ENCODE measurements at places on chromosomes 5 and 9.
A peak's percentile ranks its signal among the peaks of the same experiment; 100 is the strongest.

DNA sequence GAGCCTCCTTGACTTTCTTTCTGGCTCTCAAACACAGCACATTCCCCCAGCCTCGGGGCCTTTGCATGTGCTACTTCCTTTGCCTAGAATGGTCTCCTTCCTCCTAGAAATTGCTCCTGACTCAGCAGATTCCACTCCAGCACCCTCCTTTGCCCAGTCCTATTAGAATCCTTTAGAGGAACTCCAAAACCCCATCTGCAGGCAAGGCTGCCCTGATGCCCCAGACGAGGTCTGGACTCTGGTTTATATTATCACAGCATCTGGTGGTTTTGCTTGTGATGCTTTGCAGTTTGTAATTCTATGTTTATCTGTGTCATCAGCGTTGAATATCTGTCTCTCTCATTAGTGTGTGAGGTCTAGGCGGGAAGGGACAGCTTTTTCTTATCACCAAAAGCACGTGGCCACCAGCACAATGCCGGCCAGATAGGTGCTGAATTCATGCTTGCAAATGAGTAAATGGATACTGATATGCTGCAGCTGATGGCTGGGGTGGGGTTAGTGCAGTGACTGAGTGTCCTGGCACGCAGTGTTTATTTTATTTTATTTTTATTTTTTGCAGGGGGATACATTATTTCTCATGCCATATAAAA, 30.0 kb upstream of the ANKH start:
- no peak for DNase-seq

- DNase-seq, result no peak
Observed at GRCh38 chr5:56130664-56131063, 102.5 kb downstream of the ANKRD55 start.

- DNase-seq, result no peak
Observed at GRCh38 chr5:43774881-43775399, 172.0 kb downstream of the NNT start.

GRCh38 chr9:110049699-110050450, 158.1 kb downstream of the C9orf152 start:
- DNase-seq, result no peak

- no peak for DNase-seq
Observed at GRCh38 chr5:150061538-150061995, 24.8 kb downstream of the CSF1R start.

GRCh38 chr5:158382473-158382872, 523.5 kb upstream of the CLINT1 start:
- peak; percentile 65 for DNase-seq

- DNase-seq, result no peak
Observed at GRCh38 chr9:84858364-84858763, 188.8 kb downstream of the NTRK2 start.

- DNase-seq, result no peak
Observed at GRCh38 chr5:131021646-131022045, 143.4 kb downstream of the HINT1 start.

- DNase-seq, result no peak
Observed at GRCh38 chr5:1919209-1919566, 36.5 kb upstream of the IRX4 start.

- no peak for DNase-seq
Observed at GRCh38 chr5:110053824-110054223, 364.1 kb downstream of the MAN2A1 start.

GRCh38 chr5:60209146-60209840, 315.8 kb upstream of the PDE4D start:
- DNase-seq, result no peak

DNA sequence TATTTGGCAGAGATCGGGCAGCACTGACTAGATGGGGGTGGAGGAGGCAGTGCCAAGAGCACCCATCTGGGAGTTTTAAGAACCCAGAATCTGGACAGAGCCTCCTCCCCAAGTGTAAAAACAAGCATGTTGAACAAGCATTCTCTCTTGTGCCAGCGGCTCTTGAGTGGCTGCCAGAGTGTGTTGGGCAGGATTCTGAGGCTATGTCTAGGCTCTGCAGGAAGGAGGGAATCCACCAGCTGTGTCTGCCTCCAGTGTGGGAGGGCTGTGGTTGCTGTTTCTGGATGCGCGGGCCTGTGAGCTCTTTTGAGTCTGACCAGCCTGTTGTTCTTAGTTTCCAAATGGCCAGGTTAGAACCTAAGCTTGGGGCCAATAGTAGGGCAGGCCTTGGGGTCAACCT, 39.8 kb downstream of the HMCN2 start:
- no peak for DNase-seq

DNA sequence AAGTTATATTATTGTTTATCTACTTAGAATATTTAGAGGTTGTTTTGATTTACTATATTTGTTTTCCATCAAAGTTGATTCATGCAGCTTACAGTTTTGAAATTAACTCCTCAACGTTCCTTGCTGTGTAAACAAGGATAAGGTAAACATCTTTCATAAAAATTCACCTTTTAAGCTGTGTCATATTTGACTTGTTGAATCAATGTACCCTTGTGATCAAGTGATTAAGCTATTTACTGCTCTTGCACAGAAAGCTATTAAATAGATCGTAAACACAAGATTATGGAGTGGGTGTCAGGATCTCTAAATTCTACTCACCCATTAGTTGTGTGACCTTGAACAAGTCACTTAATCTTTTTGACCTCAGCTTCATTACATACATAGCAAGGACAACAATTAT, 2054.0 kb upstream of the NUDT12 start:
- no peak for DNase-seq

- no peak for DNase-seq
Observed at GRCh38 chr5:83009408-83009807, 67.8 kb downstream of the TMEM167A start.

GRCh38 chr5:62489471-62489870, 76.9 kb downstream of the IPO11 start:
- DNase-seq, result no peak

- no peak for DNase-seq
Observed at GRCh38 chr9:132166599-132166998, 4.7 kb downstream of the NTNG2 start.

DNA sequence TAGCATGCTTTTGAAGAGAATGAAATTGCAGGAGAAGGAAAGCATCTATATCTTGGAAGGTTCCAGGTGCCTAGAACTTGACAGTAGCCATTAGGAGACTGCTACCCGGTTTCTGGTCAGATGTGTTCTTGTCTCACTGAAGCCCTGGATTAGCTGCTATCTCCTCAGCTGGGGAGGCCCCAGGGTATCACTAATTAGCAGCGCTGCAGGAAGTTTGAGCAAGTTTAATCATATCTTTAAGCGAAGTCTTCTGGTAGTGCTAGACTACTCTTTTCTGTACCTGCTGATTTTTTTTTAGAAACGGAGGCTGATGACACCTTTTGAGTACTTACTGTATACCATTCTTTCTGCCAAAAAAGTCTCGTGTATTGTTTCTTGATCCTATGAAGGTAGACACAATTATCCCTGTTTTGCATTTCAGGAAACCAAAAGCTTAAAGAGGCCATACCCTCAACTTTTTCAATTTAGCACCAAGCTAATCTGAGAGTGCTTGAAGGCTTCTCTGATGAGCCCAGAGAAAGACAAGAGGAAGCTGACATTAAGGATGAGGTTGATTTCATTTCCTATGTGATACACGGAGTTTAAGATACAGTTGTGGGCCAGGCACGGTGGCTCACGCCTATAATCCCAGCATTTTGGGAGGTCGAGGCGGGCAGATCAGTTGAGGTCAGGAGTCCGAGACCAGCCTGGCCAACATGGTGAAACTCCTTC, 201.3 kb downstream of the ARHGAP26 start:
- DNase-seq, result no peak

GRCh38 chr5:140356853-140357725, 2.9 kb upstream of the SLC4A9 start:
- DNase-seq, result no peak

DNA sequence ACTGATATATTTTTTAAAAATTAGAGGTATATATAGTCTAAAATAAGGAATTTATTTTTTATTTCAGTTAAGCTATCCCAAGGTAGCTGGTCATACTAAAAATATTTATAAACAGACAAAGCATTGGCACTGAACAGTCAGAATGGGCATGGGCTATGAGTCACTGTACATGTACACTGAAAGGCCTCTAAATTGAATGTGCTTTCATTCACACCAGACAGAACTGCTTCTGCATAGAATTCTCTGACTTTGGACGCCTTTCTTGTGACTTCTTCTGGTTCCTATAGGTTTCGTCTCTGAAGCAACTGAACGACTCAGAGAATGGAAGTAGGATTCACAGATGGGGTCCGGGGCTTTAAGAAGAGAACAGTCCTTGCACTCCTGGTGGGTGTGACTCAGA, 394.8 kb upstream of the MEF2C start:
- DNase-seq, result no peak

DNA sequence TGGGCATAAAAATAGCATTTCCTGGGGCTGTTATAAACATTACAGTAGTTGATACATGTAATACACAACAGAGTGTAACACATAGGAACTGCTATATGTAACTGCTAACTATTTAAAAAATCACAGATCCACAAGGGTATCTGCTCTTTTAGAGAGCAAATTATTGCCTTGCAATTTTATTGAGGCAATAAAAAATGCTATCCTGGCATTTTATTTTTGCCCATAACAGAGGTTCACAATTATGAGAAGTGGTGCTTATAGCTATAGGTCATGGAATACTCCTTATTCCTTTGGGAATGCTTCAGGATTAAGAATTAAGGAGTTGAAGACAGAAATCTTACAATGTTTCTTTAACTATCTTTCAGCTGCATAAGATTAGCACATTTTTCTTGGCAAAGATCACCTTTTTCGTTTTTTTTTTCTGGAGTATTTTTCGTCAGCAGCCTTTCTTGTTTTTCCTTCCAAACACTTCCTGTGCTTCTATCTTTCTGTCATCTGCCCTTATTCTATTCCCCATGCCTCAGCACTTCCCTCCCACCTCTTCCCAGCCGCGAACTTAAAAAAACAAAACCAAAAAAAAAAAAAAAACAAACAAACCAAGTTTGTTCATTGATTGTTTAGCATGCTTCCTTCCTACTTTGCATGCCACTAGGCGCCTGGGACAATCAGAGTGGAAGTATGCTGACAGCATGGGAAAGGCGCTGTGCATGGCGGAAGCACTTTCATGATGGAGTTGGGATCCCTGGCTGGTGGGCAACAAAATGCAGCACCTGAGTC, 264.2 kb downstream of the MAST4 start:
- DNase-seq, result no peak

DNA sequence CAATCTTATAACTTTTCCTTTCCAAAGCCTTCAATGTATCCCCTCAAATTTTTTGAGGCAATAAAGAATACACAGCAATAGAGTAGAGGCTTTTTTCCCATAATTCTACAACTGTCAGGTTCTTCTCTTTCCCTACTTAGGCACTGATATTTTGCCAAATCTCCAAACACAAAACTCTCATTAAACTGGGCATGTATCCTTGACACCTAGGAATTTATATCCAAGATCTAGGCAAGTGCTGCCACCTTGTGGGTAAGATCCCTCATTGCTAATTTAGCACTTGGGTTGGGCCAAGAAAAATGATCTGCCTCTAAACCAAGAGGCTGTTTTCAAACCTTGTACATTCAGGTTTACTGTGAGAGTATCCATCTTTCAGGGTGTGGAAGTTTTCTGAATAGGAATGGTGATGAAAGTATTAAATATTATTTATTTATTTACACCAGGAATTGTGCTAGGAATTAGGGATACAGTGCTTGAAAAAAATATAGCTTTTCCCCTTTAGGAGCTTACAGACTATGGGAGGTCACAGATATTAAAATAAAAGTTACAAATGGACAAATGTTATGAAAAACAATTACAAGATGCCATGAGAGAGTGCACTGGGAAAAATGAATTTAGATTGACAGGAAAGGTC, 17.6 kb downstream of the TSTD2 start:
- peak; percentile 76 for DNase-seq

DNA sequence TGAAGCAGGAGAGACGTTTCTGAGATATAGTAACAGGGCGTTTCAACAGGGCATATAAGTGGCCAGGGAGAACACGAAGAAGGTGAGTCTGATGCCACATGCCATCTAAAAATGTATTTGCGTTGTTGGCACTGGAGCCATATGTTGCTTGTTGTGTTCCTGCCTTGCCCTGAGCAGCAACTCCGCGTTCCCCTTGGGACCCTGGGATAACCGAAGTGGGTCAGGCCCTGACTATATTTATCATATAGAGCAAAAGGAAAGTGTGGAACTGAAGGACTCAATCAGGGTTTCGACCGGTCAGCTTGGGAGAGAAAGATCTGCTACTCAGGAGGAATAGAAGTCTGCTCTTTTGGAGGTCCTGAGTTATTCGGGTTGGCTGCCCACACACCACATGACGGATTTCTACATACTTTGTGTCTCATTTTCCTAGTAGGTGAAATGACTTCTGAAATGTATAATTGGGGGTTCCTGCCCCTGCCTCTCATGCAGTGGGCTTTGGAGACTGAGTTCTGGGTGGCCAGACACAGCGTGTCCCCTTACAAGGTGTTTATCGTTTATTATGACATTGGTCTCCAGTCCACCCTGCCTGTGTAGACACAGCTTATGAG, 3.0 kb downstream of the STC2 start:
- DNase-seq, result no peak

DNA sequence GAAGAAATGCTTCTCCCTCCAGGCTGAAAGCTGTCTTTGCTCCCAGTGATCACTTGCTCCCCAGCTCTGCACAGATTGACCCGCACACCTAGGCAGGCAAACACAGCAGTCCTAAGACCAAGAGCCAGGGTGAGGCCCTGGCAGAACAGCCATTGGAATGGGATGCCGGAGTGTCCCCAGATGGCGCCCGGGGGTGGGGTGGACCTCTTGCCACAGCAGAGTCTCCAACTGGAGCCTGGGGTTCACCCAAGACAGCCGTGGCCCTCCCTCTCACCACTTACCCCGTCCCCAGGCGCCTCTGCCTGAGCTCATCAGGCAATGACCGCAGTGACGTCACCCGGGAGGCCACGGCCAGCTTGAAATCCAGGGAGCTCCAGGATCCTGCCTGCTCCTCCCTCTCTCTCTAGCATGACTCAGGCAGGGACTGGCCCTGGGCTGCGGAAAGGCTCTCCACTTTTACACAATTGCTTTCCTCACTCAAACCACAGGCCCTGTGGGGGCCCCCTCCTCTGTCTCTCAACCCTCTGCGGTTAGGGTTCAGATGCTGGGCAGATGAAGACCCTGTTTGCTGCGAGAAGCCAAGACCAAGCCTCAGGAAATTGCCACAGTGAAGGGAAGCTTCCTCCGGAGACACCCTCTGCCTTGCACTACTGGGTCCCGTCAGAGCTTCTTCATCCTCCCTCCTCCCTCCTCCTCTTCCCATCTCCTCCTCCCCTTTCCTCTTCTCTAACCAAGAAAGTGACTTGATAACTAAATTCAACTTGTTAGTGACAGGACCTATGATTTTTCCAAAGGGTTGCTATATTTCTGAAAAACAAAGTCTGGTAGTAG, 24.3 kb upstream of the PTGES start:
- DNase-seq, result peak; percentile 96

DNA sequence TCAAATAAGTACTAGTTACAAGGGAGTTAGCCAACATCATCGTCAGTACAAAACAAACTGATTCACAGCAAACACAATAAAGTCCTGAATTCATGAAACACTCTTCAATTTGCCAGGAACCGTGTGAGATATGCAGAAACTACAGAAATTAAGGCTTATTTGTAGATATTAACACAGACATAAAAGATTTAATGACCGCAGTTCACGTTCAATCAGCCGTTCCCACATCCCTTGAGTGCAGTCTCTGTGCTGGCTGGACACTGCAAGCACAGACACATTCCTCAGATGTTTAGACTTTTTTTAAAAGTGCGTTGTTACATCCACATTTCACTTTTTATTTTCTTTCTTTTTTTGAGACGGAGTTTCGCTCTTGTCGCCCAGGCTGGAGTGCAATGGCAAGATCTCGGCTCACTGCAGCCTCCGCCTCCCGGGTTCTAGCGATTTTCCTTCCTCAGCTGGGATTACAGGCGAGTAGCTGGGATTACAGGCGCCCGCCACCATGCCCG, 566 bp upstream of the CEP78 start:
- peak; percentile 3 for DNase-seq

GRCh38 chr9:68981789-68982188, 32.1 kb downstream of the PRKACG start:
- peak; percentile 53 for DNase-seq
